AG08396 (cell line): ENCODE measurements at places on chromosomes 13 and 19.

- DNase-seq: no peak
These were observed 42.9 kb downstream of the C13orf46 start for GRCh38 chr13:113930671-113931637.

DNA sequence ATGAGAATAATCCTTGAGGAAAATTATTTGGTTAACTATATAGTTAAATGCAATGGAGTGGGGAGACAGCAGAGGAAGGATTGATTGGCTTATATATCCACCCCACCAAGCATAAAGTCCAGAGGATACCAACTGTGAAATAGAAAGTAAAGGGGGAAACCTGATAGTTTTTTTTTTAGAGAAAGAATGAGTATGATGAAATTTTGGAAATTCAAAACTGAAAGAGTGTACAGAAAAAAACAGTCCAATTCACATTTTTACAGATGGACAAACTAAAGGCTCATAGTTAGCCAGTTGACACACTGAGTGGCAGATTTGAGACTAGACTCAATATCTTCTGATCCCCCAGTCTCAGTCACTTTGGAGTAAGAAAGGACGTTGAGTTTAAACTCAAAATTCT lies 51.1 kb downstream of the FNDC3A start:
- DNase-seq: no peak

DNA sequence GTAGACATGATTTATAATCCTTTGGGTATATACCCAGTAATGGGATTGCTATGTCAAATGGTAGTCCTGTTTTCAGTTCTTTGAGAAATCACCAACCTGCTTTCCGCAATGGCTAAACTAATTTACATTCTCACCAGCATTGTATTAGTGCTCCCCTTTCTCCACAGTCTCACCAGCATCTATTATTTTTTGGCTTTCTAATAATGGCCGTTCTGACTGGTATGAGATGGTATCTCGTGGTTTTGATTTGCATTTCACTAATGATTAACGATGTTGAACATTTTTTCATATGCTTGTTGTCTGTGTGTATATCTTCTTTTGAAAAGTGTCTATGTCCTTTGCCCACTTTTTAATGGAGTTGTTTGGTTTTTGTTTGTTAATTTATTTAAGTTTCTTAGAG lies 165.1 kb downstream of the PDS5B start:
- no peak for DNase-seq

DNA sequence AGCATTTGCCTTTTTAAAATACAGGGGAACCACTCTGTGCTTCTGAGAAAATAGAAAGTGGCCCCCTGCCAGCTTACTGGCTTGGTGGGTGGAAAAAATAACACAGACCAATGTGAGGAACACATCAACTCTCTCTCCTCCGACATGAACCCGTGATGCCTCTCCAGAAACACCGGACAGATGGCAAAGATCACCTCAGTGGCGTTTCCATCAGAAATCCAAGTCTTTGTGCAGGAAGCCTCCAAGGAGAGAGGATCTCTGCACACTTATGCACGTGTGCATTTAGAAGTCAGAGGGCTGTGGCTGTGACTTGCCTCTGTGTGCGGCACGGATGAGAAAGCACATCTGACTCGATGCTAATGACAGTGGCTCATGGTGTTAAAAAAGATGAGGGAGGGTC lies 112.3 kb upstream of the KLF12 start:
- DNase-seq: no peak

DNA sequence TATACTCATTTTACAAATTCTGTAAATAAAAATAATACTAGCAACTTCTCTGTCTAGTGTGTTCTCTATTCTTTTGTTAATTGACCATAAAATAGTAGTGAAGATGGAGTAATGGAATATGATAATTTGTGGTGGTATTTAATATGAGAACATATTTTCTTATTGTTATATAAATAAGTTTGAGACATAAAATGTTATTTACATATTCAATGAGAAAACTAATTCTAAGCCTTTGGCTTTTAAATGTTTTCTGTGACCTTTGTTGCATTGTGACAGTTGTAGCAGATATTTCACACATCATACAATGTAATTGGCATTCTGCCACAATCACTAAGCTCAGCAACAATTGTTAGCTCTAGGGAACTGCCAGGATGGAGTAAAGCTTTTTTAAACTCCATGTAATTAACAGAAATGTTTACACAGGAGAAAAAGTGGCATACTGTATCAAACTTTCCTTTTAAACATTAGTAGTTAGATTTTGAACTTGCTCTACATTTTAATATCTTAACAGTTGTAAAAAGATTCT lies 562.1 kb upstream of the PCDH9 start:
- no peak for DNase-seq

- peak; percentile 25 for DNase-seq
These were observed 156.6 kb downstream of the TM9SF2 start for GRCh38 chr13:99657848-99658260.

- DNase-seq: no peak
These were observed 18.4 kb downstream of the TMEM272 start for GRCh38 chr13:51826606-51827005.

DNA sequence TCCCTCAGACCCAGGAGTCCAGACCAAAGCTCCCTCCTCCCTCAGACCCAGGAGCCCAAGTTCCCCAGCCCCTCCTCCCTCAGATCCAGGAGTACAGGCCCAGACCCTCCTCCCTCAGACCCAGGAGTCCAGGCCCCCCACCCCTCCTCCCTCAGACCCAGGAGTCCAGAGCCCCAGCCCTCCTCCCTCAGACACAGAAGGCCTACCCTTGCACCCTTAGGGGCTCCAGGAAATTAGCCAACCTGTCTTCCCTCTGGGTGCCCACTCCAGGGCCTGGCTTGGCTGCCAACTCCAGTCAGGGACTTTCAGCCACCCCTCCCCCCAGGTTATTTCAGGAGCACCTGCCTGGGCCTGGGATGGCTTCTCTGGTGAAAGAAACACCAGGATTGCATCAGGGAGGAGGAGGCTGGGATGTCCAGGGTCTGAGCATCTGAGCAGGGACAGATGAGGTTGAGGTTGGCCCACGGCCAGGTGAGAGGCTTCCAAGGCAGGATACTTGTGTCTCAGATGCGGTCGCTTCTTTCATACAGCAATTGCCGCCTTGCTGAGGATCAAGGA lies at the start of gene FGF21:
Gene FGF21 (plus strand): TSS at position 441 of the 558 bp plus-strand sequence. CDS start 713 bp downstream, outside the sequence.
- DNase-seq: no peak

GRCh38 chr13:36903925-36904595 lies 16.0 kb downstream of the SMAD9 start:
- DNase-seq: no peak

DNA sequence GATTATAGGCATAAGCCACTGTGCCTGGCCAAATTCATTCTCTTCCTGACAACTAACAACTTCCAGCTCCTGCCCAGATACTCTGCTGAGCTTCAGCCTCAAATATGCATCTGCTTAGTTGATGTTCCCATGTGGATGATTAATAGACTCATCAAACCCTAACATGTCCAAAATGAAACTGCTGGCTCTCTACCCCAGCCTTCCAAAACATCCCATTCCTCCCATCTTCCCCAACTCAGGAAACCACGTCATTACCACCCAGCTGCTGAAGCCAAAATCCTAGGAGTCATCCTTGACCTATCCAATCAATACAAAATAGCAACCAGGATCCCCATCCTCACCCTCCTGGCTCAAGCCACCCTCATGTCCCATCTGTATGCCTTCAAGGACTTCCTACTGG lies 20.9 kb downstream of the POU2F2 start:
- DNase-seq: no peak

DNA sequence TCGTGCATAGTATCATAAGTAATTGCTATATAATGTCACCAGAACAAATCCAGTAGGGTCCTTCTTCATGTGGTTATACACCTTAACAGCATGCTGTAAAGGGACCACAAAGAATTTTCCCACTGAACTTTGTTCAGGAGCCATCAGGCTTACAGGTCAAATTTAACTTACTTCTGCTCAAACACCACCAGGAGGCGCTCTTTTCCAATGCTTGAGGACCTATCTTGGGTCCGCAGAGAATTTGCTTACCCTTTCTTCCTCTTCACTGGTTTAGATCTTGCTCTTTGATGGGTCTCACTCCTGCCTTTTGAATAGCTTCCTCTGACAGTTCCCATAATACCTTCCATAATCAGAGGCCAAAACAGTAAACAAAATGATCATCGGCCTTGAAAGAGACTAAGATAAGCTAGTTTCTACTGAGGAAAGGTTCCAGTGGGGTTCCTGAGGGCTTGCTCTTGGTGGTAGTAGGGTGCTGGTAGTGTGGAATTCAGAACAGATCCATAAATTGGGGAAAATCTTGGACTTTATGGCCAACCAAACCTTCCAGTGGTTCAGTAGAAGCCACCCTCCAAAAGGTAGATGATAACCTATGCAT lies 37.4 kb downstream of the SCGB2B2 start:
- peak; percentile 41 for DNase-seq

- DNase-seq: no peak
These were observed 47.9 kb downstream of the LYL1 start for GRCh38 chr19:13054626-13055212.

DNA sequence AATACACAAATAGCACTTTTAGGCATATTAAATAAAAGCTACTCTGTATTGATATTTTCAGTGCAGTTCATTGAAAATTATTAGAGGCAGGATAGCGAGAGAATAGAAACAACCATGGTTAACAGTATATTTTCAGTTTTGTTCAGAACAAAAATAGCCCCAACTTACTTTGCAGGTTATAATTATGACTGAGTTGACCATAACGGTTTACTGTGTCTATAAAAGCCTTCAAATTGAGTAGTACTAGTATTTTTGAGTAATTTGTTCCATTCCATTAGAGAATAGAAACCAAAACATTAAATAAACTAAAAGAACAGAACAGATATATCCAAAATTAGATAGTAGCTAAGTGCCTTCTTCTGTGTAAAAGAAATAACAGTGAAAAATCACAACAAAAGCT lies 1108.4 kb upstream of the PCDH20 start:
- DNase-seq: no peak

GRCh38 chr13:25977671-25978070 lies 74.1 kb downstream of the SHISA2 start:
- DNase-seq: no peak

- DNase-seq: no peak
These were observed 175.0 kb downstream of the RFC3 start for GRCh38 chr13:33992881-33993336.

GRCh38 chr13:76222511-76222910 lies 586.4 kb downstream of the LMO7 start:
- DNase-seq: no peak

GRCh38 chr13:51769455-51770127 lies 34.4 kb downstream of the DHRS12 start:
- no peak for DNase-seq

DNA sequence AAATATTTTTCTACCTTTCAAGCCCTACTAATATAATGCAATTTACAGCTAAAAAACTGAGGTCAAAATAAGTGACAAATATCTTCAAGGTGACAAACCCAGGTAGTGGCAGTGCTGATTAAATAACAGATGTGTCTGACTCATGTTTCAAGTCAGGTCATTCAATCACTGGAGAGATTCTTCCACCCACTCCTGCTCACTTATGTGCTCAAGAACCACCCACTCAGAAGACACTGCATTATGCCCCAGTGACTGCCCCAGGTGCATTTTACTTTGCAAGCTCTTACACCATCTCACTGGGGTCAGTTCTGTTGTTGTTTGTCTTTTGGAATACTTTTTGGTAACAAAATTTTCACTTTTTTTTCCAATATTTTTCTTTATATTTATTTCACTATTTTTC lies 2.2 kb downstream of the ZNF100 start:
- no peak for DNase-seq

DNA sequence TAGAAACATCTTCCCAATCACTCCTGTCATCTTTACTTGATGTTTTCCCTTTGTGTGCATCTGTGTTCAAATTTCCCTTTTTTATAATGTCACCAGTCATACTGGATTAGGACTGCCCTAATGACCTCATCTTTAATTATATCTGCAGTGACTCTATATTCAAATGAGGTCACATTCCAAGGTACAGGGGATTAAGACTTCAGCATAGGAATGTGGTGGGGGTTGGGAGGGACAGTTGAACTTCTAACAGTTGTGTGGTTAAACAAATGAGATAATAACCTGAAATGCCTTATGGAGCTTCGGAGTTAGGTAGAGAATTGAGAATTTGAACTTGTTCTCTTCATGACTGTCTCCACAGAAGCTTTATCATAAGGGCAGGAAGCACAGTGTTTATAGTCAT lies 23.0 kb downstream of the PAN3 start:
- DNase-seq: peak; percentile 8

DNA sequence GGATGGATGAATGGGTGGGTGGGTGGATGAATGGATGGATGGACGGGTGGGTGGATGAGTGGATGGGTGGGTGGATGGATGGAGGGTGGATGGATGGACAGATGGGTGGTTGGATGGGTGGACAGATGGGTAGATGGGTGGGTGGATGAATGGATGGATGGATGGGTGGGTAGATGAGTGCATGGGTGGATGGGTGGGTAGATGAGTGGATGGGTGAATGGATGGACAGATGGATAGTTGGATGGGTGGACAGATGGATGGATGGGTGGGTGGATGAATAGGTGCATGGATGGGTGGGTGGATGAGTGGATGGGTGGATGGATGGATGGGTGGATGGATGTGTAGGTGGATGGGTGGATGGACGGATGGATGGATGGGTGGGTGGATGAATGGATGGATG lies 17.8 kb downstream of the SHC2 start:
- no peak for DNase-seq

DNA sequence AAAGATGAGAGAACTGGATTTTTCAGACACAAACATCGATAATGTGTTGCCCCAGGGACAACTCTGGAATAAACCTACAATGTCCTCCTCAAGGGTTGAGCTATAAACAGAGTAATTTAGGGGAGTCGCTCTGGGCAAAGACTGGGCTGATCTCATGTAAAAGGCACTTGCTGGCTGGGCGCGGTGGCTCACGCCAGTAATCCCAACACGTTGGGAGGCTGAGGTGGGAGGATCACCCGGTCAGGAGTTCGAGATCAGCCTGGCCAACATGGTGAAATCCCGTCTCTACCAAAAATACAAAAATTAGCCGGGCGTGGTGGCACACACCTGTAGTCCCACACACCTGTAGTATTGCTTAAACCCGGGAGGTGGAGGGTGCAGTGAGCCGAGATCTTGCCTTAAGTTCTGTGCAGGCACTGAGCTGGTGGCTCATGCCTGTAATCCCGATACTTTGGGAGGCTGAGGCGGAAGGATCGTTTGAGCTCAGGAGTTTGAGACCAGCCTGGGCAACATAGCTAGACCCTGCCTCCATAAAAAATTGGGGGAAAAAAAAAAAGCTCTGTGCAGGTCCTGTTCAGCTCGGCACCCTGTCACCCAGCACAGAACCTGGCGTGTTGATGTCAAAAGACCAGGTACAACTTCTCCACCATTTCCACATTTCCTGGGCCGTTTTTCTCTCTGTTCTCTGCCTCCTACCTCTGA lies 1.4 kb downstream of the TIMM44 start:
- DNase-seq: no peak

GRCh38 chr13:27638521-27638920 lies 16.8 kb downstream of the POLR1D start:
- no peak for DNase-seq
